ENCODE measurements at places on chromosomes 7 and 10.

DNA sequence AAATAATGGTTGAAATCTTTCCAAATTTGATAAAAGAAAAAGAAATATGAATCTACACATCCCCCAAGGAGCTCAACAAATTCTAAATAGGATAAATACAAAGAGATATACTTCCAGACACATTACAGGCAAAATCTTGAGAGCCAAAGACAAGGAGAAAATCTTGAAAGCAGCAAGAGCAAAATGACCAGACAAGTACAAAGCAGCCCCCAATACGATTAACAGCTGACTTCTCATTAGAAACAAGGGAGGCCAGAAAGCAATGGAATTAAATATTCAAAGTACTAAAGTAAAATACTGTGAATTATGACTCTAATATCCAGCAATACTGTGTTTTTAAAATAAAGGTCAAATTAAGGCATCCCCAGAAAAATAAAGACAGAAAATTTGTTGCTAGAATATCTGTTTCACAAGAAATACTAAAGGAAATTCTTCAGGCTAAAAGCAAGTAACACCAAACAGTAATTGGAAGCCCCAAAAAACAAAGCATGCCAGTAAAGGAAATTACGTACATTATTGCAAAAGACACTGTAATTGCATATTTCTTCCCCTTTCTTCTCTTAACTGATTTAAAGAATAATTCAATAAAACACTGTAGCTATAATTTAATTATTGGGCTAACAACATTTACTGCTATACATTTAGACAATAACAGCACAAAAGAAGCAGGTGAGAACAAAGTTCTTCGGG lies 36.4 kb downstream of the ZNF438 start:
- DNase-seq: no peak

GRCh38 chr10:19480353-19480752 lies 335.9 kb upstream of the PLXDC2 start:
- no peak for DNase-seq

- DNase-seq: peak; percentile 18
These were observed 80.8 kb downstream of the PAX2 start for GRCh38 chr10:100826031-100826651.

DNA sequence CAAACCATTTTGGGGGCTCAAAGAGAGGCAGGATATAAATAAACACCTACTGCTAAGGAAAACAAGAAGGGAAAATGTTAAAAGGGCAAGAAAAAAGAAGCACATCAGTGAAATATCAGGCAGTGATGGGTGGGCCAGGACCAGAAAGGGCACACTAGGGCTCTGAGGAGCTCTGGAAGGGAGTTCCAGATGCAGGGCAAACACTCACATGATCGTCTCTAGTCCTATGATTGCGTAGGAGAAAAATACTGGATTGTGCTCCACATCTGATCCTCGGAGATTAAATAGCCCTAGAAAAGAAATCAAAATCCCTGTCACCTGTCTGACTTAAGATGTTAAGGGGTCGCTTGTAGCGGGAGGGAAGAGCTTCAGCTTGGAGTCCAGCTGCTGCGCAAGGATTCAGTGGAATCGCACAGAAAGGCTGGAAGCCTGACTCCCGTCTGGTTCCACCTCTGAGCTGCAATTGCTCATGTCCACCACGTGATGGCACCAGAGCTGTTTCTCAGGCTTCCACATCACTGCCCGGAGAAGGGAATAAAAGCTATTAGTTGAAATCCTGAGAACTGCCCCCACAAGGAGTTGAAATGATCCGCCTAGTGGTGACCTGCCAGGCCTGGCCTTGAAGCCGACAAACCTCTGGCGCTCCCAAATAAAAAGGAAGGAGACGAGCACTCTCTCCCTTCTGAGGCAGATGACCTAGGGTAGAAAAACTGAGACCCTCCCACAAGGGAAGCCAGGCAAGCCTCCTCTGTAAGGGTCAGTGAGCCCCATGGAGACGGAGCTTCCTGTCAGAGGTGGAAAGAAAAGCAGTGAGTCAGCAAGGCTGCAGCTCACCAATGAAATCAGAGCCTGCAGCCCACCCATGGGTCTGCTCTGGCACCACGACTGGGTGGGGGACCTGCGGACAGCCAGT lies 39.2 kb downstream of the XPNPEP1 start:
- DNase-seq: peak; percentile 49

DNA sequence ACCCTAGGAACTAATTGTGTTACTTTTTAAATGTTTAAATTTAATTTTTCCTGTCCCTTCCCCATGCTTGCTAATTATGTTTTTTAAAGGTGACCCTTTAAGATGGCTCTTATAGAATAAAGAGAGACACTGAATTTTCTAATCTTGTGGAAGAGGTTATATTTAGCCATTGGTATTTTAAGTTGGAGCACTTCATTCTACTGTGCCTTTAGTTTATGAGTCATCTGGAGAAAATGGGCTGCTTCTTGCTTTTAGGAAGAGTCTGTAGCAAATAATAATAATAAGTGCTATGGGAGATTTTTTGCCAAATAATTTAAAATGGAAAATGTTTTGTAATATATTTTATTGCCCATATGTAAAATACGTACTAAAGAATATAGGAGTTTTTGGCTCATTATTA lies 139.7 kb downstream of the ADK start:
- no peak for DNase-seq

DNA sequence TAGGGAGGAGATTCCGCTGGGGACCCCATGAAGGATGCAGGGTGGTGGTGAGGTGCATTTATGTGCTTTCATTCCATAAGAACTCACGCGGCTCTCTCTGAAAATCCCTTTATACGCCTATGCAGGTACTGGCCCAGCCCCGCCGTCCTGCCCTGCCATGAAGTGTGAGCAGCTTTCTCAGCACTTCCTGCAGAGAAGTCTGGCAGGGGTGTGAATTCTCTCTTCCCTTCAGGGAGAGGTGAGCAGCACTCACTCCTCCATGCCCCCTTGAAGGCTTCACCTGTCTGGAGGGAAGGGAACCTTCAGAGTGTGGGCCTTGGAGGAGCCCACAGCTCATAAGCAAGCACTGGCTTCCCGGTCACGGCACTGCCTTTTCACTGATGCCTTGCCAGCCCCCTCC lies 34.0 kb downstream of the PPP2R2D start:
- no peak for DNase-seq

DNA sequence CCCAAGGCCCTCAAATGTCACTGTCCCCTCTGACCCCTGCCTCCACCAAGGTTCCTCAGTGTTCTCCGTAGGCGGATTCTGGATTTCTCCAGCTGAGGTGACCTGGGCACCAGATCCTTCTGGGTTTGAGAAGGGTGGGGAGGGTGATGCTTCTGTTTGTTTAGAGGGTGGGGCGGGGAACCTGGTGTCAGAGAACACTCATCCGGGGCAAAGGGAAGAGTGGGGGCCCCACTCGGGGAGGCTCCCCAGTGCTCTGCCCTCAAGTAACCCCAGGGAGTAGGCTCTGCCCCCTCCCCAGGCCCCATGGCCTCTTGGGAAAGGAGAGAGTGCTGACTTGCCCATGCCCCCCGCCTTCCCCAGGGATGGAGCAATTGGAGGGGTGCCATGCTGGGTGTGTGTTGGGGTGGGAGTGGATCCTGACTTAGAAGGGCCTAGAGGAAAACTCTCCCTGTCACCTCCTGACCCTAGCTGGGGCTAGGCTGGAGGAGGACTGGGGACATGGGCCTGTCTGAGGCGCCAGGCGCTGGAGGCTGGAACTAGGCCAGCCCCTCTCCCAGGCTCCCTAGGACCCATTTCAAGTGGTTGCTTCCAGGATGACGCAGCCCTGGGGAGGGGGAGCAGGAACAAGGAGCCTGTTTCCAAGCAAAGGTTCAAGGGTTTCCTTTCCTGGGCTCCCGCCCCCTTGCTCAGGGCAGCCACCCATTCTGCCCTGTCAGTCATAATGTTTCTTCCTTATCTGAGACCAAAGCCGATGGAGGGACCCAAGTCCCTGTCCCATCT lies 27.9 kb downstream of the KAZALD1 start:
- DNase-seq: no peak

GRCh38 chr7:150311146-150311545 lies 12.0 kb upstream of the LRRC61 start:
- DNase-seq: no peak

DNA sequence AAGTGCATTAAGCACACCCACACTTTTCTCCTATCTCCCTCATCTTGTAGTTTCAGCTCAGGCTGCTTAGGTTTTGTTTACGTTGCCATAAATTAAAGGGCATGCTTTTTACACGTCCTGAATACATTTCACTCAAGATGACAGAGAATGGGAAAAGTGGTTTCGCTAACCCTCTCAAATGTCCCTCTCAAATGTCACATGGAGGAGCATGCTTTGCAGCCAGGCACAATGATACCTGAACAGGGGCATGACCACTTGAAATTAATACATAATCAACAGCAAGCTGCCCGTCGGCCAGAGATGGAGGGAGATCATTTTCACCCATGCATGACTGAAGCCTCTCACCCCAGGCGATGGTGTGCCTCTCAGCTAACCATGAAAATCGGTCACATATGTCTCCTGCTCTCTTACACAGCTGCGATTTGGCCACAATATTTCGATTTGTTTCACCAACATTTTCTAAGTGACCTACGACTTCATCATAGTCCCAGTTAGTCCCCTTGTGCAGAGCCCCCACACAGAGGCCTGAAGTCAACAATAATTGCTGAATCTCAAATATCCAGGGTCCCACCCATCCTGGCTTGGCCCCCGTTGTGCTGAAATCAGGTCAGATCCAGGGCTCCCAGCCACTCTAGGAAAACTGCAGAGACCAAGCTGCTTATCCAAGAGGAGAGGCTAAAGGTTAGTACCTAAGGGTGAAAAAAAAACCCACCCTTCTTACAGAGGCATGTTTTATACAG lies 373.9 kb upstream of the NFE2L3 start:
- DNase-seq: no peak

DNA sequence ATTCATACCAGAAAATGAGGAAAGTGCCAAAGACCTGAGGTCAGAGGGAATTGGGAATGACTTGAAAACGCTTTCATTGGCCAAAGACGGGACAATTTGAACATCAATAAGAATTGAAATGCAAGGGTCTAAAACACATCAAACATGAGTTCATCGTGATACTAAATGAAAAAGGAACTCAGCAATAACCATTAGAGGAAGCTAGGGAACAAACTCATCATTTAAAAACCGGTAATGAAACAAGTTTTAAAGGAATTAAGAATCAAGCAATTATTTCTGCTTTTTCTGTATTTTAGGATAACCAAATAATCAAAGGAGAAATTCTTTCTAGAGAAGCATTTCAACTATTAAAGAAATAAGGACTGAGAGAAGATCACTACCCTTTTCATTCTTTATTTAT lies 303.1 kb downstream of the ARHGAP12 start:
- no peak for DNase-seq

DNA sequence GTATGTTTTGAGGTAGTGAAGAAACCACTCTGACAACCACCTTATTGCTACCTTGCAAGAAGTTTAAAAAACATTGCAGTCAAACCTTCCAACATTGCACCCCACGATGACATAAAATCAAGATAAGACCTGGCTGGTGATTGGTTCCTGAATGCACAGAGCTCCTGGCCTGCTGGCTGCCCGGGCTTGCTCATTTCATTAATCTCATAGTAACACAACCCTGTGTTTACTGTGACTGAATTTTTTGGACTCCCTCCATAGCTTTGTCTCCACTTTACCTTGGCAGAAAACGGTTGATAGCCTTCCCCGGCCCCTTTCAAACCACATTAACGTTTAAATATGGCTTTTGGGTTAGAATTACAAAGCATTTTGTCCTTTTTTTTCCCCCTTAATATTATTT lies 27.5 kb downstream of the VWA2 start:
- DNase-seq: no peak

- DNase-seq: no peak
These were observed 56.2 kb downstream of the CUL1 start for GRCh38 chr7:148754912-148755311.

GRCh38 chr7:50293509-50294179 lies 10.9 kb upstream of the IKZF1 start:
- DNase-seq: no peak

DNA sequence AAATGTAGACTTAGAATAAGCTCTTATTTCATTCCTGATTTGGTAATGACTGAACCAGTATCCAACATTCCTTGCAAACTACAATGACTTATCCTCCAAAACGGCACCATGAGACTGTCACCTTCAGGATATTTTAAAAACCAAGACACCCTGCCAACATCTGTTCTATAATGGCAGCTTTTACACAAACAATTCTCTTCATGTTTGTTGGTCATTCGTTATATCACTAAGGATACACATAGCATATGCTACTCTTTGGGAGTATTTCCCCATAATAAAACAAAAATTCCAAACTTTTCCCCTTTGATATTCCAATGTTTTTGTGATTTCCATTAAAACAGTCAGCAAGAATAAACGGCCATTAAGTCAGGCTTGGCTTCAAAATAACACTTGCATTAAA lies 215.4 kb downstream of the GLI3 start:
- no peak for DNase-seq

- DNase-seq: no peak
These were observed 58.7 kb downstream of the ANKIB1 start for GRCh38 chr7:92304406-92304893.

DNA sequence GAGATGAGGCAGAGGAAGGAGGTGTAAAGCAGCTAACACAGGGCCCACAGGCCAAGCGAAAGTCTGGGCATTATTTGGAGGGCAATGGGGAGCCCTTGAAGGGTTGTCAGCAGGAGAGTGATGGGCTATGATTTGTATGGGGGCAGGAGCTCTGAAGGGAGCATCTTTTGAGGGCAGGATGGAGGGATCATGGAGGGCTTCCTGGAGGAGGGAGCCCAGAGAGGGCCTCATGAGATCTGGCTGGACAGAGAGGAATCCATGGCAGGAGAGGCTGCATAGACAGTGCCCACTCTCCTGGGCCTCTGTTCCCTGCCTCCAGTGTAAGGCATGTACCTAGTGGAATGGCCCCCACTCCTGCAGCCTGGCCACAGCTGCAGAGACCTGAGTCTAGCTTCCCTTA lies 136.6 kb upstream of the PPIF start:
- no peak for DNase-seq

DNA sequence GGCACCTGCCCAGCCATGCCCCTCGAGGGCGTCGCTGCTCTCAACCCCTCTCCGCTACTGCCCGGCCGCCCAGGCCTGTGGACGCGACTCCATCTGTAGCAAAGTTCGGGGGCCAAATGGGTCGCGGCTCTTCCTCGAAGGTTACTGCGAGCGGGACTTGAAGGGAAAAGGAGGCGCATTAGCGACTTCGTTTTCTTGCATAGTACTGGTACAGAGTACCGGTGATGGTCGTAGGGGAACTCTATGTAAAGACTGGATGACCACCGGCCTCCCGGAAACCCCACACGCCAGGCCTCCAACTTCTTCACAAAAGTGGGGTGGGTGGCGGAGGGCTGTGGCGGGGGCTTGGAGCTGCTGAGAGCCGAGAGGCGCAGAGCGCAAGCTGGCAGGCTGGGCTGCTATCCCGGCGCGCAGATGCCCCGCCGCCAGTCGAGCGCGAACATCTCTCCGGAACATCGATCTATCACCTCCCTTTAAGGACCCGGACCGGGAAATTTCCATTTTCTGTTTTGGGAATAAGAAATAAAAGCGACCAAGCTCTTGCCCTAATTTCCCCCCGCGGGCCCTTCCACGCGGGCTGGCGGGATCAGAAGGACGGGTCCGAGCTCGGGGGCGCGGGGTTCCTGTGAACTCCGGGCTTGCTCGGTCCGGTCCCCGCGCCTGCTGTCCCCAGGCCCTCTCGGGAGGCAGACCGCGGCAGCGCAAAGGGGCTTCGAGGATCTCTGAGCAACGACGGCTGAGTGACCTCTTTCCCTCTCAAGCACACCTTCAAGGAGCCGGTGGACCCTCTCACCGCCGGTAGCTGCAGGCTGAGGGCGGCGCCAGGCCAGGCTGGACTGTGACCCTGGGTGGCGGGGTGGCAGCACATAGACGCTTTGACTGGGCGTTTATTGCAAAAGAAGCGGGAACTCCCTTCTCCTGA lies 12.2 kb upstream of the FEZF1 start:
- DNase-seq: no peak

GRCh38 chr7:154765118-154765517 lies 237.8 kb downstream of the PAXIP1 start:
- DNase-seq: no peak

GRCh38 chr10:47107007-47107747 lies 192.8 kb upstream of the GDF10 start:
- DNase-seq: no peak

Measured in stimulated activated naive B cell treated with anti-CD40 and anti-IgM and Interleukin-4, amounts not matched to agents 10 μg/mL and 1 μg/mL and 100 μg/mL, for 72 hours (primary cell).